ENCODE measurements at places on chromosomes 13 and 19.

- DNase-seq, result no peak
These were observed 2.8 kb downstream of the ZNF20 start for GRCh38 chr19:12137221-12137940.

DNA sequence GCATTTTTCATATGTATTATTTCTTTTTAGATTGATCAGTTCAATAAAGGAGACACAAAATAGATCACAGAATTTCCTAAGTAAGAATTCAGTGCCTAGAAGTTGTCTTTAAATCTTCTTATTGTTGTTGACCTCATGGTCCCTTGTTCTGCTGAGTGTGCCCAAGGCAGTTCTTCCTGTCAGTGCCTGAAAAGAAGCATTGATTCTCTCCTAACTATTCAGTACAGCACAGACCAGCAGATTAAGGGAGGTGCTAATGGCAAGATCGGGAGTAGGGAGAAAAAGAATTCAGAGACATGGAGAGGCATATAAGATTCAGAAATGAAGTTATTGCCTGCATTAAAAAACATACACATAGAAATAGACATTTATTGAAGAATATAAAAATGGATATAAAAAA lies 180.5 kb upstream of the PCDH9 start:
- no peak for DNase-seq

GRCh38 chr13:98019186-98019585 lies 65.7 kb downstream of the IPO5 start:
- no peak for DNase-seq

DNA sequence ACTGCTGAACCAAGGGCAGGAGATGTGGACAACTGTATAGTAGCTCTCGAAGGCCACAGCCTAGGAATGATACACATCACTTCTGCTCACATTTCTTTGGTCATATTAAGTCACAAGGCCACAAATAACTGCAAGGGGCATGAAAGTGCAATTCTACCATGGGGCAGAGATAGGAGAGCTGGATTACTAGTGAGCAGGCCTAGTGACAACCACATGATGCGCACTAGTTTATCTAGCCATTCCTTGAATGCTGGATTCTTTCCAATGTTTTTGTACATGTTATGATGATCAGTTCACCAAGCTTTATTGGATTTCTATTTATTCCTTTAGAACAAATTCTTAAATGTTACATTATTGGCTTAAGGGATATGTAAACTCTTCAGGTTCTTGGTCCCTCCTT lies 100.7 kb downstream of the MIPEP start:
- DNase-seq, result no peak

DNA sequence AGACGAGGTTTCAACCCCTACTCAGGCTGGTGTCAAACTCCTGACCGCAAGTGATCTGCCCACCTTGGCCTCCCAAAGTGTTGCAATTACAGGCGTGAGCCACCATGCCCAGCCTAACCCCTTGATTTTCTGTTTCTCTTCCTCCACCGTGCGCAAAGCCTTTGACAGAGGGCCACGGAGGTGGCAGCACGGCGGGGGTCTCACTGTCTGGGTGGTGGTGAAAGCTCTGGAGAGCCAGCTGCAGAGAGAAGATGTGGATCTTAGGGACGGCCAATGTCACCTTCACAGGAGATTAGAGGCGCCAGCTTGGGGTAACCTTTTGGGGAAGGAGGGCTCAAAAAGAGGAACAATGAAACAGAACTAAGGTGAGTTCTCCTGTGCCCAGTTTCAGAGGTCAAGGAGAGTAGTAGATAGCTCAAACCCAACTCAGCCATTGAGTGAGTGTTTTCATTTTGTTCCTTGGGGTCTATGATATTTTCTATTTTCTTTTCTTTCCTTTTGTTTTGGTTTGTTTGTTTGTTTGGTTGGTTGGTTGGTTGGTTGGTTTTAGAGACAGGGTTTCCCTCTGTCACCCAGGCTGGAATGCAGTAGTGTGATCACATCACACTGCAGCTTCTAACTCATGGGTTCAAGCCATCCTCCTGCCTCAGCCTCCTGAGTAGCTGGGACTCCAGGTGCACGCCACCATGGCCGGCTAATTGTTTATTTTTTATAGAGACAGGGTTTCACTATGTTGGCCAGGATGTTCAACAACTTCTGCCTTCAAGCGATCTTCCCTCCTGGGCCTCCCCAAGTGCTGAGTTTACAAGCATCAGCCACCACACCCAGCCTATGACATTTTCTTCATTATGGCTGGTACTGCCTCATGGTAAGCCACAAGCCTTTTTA lies 37.7 kb downstream of the GPR42 start:
- DNase-seq, result no peak

- no peak for DNase-seq
These were observed 174.8 kb downstream of the KDM4B start for GRCh38 chr19:5143471-5144411.

- DNase-seq, result no peak
These were observed 198.1 kb downstream of the FGF14 start for GRCh38 chr13:102203718-102204117.

DNA sequence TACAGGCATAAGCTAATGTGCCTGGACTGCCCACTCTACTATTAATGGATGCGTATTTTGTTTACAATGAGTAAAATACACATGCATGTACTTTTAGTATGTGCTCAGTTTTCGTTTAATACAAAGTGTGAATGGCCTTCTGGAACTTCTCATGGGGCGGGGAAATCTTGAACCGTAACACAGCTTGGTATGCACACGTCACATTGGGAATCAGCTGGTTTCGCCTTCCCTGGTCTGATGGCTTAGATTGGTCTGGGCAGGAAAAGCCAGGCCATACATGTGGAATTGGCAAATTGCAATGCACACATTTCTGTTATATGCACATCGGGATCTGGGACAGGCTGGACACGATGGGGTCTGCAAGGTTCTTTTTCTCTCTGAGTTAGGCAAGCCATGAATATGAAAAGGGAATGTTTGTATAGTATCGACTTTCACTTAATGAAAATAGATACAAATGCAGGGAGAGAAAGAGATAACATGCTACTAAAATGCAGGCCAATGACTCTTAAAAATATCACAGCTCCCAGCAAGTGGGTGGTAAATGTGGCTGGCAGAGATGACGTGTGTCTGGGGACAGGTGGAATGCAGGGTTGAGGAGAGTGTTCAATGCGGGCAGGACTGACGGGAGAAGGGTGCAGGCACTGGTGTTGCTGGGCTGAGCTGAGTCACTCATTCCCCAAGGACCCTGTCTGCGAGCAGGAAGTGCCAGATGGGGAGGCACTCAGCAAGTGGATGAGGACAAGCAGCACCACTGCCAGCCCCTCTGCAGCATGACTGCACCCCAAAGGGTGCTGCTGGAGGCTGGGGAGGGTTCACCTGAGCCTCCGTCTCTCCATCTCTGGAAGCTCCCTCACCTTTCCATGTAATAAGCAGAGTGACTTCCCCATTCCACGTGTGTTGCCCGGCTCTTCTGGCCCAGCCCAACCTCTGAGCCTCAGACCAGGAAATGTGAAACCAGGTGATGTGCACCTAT lies 204.0 kb upstream of the GPR12 start:
- DNase-seq, result no peak

DNA sequence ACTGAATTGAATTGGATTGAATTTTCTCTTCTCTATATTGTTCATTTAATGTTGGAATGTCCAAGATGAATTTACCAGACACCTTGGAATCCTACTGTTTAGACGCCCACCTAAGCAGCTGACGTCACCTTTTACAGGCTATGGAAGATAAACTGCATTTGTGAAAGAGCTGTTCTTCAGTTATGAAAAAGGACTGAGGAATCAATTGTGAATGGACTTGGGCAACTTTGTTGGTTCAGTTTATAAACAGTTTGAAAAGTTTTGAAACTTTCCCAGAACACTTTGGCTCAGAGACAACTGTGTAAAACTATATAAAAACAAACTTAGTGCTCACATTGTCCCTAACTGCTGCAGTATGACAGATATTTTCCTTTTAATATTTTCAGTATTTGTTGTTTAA lies 590.8 kb upstream of the SPRY2 start:
- no peak for DNase-seq

Data from neural crest cell (in vitro differentiated cells).